ENCODE measurements at places on chromosomes 16 and 17.

- DNase-seq: no peak
Observed at GRCh38 chr16:53609536-53609935, 94.1 kb downstream of the RPGRIP1L start.

- DNase-seq: no peak
Observed at GRCh38 chr16:27321013-27321915, 7.5 kb downstream of the IL4R start.

- no peak for DNase-seq
Observed at GRCh38 chr17:17628388-17629008, 37.0 kb upstream of the PEMT start.

GRCh38 chr17:2238432-2239169 is 65.0 kb downstream of the SMG6 start:
- DNase-seq: no peak

DNA sequence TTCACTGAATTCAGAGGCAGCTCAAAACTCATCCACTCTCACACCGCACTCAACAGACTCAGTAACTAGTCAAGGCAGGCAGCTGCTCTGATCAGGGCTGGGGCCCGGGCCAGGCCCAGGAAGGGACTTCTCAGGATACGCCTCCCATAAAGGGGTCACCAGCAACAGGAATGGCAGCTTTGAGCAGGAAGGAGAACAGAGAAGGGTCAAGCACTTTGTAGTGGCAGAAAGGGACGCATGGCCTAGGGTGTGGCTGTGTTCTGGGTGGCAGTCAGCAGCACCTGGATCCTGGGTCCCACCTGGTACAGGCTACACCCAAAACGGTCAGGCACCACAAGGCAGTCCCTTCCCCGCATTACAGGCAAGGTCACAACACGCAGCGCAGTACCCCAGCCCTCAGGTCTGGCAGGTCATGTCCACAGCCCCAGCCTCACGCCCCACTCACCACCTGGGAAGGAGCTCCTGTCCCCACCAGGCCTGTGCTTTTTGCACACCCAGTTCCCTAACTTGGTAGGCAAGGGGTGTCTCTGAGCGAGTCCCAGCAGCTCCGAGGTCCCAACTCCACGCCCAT is 99.7 kb downstream of the ZNF778 start:
- DNase-seq: no peak

DNA sequence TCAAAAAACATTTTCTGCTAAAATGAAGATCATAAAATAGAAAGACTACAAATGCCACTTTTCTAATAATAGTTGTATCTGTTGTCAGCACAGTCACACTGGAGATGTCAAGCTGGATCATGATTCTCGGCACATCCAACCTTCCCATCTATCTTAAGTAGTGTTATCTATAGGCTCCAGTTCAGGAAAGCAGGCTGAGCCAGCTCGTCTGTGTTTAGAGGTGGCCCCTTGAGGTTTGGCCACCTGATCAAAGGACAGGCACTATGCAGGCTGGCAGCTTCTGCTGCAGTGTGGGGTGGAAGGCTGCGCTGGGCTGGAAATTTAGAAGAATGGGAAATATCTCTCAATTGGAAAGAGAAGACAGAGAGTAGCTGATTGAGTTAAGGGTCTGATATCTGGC is 32.4 kb downstream of the SMYD4 start:
- no peak for DNase-seq

- DNase-seq: no peak
Observed at GRCh38 chr17:72152387-72152929, 31.6 kb downstream of the SOX9 start.

DNA sequence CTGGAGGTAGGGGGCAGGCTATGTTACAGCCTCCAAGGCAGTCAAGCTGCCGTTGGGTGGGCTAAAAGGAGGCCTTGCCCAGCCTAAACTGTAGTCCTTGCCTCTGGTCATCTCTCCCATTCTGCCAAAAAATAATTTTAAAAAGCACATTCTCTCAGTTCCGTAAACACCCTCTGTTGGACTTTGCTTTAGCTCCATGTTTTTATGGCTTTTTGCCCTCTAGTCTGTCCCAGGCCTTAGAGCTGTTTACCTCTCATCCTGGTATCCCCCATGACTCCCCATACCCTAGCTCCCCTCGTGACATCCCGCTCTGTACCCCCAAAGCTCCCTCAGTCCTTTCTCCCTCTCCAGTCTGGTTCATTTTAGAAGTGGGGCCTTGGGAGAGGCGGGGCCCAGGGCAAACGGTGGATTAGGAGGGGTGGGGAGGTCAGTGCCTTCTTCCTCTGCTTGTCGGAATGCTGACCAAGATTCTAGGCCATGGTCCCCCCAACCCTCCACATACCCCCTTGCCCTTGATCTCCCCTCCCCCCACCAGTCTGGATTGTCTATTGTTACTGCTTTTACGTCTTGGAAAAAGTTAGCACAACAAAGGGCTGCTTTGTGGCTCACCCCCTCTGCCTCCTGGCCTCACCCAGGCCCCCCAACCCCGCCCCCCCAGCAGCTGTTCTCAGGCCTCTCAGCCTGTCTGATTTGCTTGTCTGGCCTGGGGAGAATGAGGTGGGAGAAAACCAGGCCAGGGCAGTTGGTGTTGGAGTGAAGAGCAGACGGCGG is 18.4 kb downstream of the GJD3 start:
- DNase-seq: no peak

DNA sequence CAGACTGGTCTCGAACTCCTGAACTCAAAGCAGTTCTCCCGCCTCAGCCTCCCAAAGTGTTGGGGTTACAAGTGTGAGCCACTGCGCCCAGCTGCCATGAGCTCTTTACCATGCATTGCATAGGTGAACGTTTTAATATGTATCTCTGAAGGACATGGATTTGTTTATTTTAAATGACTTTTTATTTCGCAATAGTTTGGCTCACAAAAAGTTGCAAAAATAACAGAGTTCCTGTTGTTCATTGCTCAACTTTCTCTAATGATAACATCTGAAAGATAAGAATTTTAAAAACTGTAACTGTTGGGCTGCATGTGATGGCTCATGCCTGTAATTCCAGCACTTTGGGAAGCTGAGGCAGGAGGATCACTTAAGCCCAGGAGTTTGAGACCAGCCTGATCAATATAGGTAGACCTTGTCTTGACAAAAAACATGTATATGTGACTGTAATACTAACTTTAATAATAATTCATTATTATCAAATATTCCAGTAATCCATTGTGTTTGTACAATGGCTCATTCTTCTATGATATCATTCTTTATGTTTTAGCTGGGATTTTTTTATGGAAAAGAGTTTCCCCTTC is 80.1 kb downstream of the ABCC1 start:
- DNase-seq: no peak

GRCh38 chr17:337453-337852 is 15.2 kb downstream of the RPH3AL start:
- no peak for DNase-seq

Measured in breast epithelium (tissue), 4 donors.